Upper lobe of left lung (tissue), 6 donors: ENCODE measurements at places on chromosomes 4 and X.

DNA sequence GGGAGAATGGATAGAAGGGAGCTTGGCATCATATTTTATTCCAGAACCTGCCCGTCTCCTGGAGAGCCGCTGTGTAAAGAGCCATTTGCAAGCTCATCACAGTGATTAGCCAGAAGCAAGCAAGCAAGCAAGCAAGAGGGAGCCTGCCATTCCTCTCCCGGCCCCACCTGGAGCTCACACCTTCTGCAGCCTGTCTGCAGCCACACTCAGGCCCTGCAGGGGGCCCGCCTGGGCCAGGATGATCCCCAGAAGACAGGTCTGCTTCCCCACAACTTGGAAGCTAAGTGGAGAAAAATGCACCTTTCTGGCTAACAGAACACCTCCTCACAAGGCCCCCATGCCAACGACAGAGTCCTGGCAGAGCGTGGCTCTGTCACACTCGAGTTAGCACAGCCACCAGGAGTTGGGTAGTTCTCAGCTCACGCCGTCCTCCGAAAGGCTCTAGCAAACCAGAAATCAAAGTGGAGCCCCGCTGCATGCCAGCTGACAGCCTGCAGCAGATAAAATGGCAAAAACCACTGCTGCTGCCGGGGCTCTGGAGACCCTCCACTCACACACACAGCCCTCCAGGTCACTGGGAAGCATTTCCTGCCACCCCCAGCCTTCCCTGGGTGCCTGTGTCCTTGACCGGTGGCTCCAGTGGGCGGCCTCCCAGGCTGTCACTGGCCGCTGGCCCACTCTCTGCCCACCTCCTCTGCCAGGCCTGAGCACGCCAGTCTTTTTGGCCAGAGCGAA lies 54.9 kb downstream of the DCTD start:
- DNase-seq, result no peak

GRCh38 chrX:104168127-104168526 lies 1.9 kb downstream of the FAM199X start:
- no peak for DNase-seq

- DNase-seq, result no peak
Observed at GRCh38 chr4:154625971-154626370, 13.5 kb upstream of the FGG start.

DNA sequence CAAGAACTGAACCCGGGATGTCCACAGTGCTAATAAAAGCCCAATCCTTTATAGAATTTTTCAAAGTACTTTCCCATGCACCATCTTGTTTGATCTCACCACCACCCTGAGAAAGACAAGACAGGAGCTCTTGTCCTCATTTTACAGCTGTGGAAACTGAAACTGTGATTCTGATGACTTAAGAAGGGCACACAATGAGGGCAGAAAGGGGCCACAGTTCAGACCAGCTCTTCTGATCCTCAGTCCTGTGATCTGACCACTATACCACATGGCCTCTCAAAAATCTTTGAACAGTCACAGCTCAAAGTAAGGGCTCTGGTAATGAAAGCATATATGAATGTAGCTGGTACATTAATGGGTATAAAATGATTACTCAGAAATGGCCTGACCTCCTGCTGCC lies 127.3 kb upstream of the CPEB2 start:
- no peak for DNase-seq

DNA sequence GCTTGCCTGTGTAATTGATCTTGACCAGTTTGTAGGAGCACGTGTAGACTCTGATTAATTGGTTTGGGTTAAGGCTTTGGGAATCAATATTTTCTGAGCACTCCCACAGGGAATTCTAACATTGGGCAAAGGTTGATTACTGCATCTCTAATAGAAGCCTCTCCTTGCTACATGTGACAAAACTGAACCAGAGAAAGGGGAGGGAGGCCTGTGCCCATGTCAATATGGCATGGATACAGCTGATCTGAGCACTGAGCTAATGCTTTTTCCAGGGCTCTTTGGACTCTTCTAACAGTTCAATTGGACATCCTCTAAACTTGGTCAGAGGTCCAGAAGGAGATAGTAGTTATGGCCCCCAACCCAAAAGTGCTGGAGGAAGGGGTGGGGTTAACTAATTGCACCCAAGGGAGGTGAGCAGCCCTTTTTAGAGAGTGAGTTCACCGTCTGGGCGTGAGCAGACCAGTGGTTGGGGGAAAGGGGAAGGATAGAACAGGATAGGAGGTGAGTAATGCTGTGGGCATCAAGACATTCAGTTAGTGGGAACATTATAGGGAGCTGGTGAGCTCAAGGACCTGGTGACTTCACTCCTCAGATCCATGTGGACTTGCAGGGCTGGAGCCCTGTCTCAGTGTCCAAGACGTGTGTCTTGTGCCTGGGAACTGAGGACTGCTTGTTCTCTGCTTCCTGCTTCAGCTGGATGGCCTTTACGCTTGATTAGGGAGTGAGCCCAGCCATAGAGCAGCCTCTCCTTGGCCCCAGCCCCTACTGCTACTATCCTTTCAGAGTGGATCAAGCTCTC lies 22.8 kb downstream of the MSN start:
- no peak for DNase-seq

DNA sequence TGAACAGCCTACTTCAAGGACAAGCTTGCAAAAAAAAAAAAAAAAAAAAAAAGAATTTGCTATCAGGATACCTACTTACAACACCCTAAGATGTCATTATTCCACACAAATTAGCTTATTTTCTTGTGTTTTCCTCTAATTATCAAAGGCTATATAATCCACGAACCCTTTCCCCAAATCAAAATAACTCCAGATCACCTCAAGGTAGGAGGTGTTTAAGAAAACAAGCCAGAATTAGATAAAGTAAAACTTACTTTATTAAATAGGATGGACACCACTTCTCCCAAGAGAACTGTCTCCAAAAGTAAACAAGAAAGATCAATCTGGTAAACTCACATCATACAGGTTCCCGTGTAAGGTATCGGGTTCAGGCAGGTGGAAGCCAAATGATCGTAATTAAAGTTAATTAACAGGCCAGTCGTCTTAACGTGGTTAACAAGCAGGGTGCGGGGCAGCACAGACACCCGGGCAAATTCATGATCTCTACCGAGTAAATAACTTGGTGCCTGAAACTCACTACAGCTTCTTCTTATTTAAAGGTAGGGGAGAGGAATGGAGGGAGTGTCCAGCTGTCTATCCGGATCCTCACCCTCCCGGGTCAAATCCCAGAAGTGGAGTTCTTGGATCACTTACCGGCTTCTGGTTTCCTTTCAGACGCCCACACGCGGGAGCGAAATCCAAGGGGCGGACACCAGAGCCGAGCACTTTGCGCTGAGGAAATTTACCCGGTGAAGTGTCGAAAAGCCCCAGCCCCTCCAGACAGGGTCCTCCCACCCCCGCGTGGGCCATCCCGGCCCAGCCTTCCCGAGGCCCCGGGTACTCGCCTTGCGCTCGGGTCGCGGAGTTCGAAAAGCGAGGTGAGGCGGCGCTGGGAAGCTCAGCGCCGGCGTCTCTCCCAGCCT lies 708 bp downstream of the ARAP2 start:
- peak; percentile 69 for DNase-seq

DNA sequence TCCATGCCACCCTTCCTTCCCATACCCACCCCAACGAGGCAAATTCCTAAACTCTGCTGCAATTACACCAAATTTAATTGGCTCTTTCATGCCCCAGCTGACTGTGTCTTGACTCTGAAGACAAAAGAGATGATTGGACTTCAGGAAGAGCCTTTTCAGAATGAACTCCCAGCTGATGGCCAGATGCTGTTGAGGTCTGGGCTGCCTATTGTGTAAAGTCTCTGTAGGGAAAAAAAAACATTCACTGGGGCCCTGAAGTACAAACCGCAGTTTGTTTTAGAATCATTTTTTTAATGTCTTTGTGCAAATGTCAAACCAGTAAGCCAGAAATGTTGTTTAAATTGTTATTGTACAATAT lies 174.8 kb downstream of the HHIP start:
- DNase-seq, result no peak

DNA sequence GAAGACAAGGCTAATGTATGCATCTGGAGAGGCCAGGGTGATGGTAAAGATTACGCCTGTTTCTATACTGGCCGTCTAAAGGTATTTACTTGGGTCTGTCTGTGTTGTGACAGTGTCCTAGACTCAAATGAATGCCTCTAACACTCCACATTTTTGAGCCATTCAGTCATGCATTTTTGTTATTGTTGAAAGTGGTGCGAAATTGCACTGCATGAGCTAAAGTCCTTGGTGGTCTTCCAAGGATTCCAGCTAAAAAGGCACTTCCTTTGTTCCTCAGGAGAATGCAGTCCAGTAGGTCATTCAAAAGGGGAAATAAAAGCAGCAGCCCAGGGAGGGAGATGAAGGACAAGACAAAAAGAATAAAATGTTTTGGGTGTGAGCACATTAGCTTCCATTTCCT lies 3.0 kb downstream of the GPC4 start:
- DNase-seq, result no peak

- peak; percentile 88 for DNase-seq
Observed at GRCh38 chr4:40731792-40732245, 17.9 kb upstream of the NSUN7 start.

DNA sequence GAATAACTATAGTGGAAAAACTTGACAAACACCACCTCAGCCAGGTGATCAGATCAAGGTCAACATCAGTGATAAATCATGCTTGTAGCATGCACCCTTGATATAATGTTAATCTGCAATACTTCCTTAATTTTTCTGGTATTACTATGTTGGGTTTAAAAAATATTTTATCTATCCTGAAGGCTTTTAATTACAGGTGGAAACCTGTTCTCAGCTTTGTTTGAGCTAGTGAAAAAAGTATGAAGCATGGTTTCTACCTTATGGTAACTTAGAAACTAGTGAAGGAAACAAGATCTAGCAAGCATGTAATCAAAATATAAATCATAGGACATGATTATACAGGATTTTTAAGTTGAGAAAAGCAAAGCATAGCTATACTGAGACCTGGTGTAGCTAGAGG lies 26.6 kb downstream of the MAOA start:
- no peak for DNase-seq

DNA sequence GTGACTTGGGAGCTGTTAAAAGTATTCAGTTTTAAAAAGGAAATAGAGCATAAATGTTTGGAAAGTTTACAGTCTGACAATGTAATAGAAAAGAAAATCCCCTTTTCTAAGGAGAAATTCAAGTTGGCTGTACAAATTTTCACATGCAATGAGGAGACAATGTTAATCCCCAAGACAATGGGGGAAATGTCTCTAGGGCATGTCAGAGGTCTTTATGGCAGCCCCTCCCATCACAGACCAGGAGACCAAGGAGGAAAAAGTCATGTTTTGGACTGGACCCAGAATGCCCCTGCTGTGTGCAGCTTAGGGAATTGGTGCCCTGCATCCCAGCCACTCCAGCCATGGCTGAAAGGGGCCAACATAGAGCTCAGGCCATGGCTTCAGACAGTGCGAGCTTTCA lies 831.1 kb upstream of the ADGRL3 start:
- DNase-seq, result no peak

DNA sequence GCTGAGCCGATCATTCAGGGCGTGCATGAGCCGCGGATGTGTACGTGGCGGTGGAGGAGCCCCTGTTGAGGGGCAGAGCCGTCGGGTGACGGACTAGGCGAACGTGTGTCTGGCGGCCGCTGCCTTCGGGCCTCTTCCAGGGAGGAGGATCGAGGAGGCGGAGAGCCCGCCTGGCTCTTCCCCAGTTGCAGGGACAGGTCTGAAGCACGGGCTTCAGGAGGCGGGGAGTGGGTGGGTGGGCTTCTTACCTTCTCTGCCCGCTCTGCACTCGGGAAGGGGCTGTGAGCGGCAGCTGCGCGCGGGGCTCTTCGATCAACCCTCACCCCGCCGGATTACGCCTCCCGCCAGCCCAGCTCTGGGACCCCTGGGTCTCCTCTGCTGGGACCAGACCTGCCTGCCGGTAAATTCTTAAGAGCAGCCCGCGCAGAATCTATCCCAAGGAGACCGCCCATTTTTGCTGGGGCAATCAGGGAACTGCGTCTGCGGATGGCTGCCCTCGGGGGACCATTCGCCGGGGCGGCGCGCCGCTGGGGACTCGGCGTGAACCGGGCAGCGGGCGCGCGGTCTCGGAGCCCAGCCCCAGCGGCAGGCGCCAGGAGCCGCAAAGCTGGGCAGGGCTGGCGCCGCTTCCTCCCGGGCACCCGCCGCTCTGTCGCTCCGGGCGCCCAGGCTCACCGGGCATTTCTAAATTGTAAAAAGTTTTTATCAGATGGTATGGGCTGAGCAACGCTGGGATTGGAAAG lies 4.9 kb downstream of the PLAC8 start:
- peak; percentile 92 for DNase-seq

DNA sequence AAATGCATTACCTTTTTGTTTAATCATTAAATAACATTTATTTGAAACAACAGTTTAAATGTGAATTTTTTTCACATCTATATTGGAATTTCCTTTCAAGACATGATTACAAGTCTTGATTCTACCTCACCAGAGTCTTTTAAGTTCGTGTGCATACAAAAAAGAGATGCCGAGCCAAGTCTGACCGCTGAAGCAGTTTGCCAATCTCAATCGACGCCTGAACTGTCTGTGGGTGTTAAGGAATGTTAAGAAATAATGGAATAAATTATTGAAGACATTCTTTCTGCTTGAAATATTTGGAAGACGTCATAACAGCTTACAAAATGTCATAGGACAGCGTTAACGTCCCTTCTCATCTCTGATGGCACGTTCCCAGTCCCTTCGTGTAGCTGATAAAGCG lies 27.9 kb upstream of the TNIP3 start:
- DNase-seq, result no peak

- DNase-seq, result no peak
Observed at GRCh38 chr4:102405821-102406401, 60.6 kb upstream of the SLC39A8 start.

GRCh38 chrX:51860679-51861078 lies 32.7 kb upstream of the MAGED1 start:
- no peak for DNase-seq

DNA sequence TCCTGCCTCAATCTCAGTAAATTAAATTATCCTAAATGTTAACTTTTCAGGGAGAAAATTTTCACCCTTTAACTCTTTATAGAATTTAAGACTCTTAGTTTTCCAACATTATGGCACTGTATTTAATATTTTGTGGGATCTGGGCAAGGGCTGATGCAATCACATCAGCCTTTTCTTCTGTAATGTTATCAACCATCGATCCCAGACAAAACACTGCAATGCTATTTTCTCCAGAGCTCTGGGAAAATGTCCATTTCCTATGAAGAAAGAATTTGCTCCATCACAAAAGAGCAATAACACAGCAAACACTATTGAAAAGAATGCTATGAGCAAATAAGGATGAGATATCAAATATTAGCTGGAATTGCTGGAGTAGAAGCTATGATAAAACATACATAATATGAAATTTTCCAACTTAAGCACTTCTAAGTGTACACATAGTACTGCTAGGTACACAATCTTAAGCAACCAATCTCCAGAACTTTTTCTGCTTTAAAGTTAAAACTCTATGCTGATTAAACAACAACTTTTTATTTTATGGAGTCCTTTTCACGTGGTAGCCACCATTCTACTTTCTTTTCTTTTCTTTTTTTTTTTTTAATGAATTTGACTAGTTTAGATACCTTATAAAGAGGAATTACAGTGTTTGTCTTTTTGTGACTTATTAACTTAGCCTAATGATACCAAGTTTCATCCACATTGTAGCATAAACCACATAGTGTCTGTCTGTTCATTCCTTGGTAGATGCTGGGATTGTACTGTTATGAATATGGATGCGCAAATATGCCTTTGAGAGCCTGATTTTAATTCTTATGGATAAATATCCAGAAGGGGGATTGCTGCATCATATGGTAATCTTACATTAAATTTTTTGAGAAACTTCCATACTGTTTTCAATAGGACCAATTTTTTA lies 43.6 kb downstream of the UGT2A3 start:
- no peak for DNase-seq

GRCh38 chr4:36618102-36618501 lies 336.7 kb downstream of the DTHD1 start:
- DNase-seq, result no peak

- DNase-seq, result no peak
Observed at GRCh38 chr4:2768124-2768523, 12.0 kb upstream of the TNIP2 start.
